ENCODE measurements at places on chromosomes 16 and 17.

DNA sequence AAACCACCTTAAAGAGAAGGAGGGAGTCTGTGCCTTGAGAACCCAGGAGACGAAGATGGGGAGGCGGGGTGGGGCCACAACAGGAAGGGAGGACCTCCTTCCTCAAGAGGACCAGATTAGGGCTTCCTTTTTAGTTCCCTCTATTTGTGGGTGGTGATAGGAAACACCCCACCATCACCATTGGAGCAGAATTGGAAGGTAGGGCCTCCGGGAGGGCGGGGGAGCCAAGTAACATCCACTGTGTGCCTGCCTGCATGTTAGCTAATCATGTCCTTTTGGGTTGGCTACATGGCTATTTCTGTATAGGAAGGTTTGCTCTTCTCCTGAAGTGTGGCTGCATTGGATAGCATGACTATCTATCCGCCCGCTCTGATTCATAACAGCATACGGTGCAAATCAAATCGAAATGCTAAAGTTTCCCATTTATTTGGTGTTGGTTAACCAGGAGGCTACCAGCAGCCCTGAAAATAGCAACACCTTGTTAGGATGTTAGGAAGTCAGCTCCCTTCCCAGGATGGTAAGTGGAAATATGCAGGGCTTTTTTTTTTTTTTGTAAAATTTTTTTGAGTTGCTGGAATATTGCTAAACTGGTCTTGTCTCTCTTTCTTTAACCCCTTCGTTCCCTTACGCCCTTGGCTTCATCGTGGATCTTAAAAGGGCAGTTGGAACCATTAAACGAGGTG lies 4.2 kb downstream of the SYT17 start:
- DNase-seq, result no peak

DNA sequence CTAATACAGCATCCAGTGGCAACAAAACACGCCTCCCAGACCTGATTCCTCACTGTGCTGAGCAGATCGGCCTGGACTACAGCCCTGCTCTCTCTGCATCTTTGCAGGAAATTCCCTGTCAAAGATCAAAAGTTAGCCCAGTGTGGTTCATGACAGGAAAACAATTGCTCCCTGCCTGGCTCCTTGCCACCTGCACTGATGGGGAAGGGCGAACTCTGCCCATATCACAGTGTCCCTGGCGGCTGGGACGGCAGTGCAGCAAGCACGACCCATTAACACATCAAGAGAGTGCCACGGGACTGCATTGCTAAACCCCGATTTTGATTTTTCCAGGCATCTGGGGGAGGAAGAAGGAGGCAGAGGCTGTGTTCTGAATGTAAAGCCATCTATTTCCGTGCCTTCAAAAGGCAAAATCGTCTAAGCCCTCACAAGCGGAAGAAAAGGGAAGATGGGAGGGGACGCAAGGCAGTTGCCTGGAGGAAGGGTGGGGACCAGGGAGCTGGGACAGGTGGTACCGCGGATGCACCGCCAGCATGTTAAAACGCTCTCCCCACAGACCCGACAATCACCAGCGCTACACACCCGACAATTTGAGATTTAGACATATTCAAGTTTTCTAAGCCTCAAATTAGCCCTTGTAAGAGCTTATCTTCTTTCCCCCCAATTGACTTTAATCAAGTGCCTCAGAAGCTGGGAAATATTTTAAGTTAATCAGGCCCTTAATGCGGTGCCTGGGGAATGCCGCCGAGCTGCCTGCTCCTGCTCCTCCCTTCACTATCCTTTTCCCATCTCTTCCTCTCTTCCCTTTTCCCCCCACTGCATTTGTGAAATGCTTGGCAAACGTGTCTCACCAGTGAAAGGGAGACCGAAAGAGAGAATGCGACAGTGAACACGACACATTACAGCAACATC lies 238.8 kb upstream of the CDH5 start:
- peak; percentile 56 for DNase-seq

GRCh38 chr16:9372934-9373890 lies 281.8 kb downstream of the HAPSTR1 start:
- no peak for DNase-seq

DNA sequence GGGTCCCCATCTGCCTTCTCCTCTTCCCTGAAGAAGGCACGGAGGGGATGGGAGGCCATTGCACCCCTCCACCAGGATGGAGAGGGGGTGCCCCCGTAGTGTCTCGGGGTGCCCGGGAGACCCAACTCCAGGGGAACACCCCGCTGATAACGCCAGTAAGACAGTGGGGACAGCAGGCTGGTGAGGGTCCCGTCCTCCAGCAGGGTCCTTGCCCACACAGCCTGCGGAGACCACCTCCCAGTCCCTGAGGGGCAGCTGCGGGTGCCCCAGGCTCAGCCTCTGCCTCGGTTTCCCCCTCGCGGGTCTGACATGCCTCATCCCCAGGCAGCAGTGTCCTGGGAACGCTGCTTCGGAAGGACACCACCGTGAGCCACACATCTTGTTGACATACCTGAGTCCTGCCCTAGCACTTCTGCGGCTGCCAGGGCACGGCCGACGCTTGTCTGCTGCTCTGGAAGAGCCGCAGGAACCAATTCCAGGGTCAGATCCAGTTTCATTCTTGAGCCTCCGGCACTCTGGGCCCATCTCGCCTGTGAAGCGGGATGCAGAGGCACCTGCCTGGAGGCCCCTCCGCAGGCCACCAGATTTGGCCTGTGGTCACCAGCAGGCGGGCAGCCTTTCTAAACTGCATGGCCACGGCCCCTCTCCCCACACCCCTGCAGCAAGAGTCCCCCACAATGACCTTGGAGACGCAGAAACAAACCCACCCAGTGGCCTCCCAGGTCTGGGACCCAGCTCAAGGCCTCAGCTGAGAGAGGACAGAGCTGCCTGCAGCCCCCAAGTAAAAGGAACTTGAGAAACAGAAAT lies 39.9 kb upstream of the ZC3H18 start:
- no peak for DNase-seq

- DNase-seq, result no peak
Observed at GRCh38 chr16:46906360-46907060, 22.3 kb downstream of the GPT2 start.

GRCh38 chr16:58652741-58653140 lies 23.1 kb upstream of the CNOT1 start:
- DNase-seq, result no peak

GRCh38 chr16:8565498-8565897 lies 24.8 kb downstream of the TMEM114 start:
- DNase-seq, result peak; percentile 41

GRCh38 chr17:61627125-61627524 lies 36.1 kb upstream of the NACA2 start:
- no peak for DNase-seq

GRCh38 chr16:22621586-22622155 lies 111.0 kb downstream of the NPIPB5 start:
- DNase-seq, result no peak
